NCI-H1694 (cell line): ENCODE measurements at places on chromosomes 12 and 14.

GRCh38 chr12:27732281-27732680 lies 21.6 kb downstream of the MRPS35 start:
- no peak for DNase-seq

- no peak for DNase-seq
These were observed 759.2 kb upstream of the LRFN5 start for GRCh38 chr14:40847480-40847879.

DNA sequence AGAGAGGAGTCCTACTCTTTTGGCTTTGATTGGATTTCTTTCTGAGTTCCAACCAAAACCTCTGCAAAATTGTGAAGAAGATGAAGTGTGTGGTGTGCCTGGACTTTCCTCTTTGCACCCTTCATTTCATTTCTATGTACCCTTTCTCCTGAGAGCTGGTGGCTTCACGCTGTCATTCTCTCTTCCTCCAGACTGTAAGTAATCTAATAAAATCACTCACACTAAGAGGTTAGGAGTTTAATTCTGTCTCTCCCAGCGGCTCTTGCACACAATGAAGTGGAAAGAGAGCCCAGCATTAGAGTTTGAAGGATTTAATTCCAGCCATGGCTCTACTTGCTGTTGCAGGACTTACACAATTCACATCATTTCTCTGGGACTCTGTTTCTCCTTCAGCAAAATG lies 37.8 kb upstream of the CRADD start:
- DNase-seq: no peak

GRCh38 chr12:14313379-14314138 lies 51.9 kb upstream of the ATF7IP start:
- DNase-seq: no peak

DNA sequence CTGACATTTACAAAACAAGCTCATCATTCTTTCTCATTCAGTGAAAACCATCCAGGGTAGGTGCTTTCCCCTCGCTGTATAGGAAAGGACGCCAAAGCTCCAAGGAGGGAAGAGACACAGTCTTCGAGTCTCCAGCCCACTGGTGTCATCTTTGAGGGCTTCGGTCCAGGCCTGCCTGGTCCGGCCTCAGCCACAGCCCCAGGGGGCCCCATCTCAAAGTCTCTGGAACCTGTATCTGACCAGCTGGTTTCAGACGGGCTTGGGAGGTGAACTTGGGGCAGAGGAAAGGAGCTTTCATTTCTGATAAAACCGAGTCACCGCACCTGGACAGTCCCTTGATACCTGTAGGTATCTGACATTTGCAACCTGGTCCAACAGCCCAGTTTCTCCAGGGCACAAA lies 229.5 kb upstream of the RTL1 start:
- no peak for DNase-seq

GRCh38 chr12:12779529-12779928 lies 5.9 kb upstream of the APOLD1 start:
- peak; percentile 92 for DNase-seq

GRCh38 chr14:61025251-61026223 lies 44.5 kb downstream of the SLC38A6 start:
- peak; percentile 71 for DNase-seq

DNA sequence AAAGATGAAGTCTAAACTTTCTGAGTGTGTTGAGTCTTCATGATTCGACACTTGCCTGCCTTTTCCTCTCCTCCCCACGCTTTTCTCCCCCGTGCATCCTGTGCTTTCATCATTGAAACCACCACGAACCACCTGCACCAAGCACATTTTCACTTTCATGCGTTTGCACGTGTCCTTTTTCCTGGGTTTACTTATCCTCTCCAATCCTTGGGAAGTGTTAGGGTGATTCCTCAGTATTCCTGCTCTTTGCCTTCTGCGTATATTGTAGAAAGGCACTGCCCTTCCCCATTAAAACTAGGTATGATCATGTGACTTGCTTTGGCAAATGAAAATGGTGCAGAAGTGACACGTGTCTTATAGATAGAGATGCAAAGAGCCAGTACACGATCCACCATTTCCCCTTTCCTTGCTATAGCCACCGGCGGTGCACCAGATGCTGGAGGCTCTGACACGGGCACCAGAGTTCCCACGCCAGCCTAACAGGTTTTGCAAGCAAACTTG lies 106.6 kb downstream of the BRMS1L start:
- no peak for DNase-seq

GRCh38 chr14:100271247-100271939 lies 32.4 kb downstream of the YY1 start:
- DNase-seq: peak; percentile 38

GRCh38 chr14:89221109-89221810 lies 195.8 kb downstream of the FOXN3 start:
- no peak for DNase-seq

- DNase-seq: no peak
These were observed 23.2 kb upstream of the RAP1B start for GRCh38 chr12:68587448-68587873.
